ENCODE measurements at places on chromosomes 4 and X. TPM values are rescaled to one million over a fixed set of nuclear protein-coding genes. Genes with fewer than 3 reads are reported as not detected.

AFF2 gene
- polyA plus RNA-seq: 2.1 TPM

TSC22D3 gene
- polyA plus RNA-seq: 647 TPM

LONRF3 gene
- polyA plus RNA-seq: 2.6 TPM

SHROOM3 gene
- 35.0 TPM for polyA plus RNA-seq

DNA sequence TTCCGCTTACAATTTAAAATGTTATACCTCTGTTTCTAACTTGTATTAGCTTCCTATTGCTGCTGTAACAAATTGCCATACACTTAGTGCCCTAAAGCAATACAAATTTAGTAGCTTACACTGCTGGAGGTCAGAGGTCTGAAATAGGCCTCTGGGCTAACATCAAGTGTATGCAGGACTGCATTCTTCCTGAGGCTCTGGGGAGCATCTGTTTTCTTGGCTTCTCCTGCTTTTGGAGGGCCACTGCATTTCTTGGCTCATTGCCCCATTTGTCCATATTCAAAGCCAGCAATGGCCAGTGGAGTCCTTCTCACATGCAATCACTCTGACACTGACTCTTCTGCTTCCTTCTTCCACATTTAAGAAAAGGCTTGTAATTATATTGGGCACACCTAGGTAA, 639.8 kb upstream of the INTU start:
- DNase-seq: no peak

GRCh38 chr4:169665046-169665737, 44.8 kb downstream of the CLCN3 start:
- DNase-seq: no peak

- no peak for DNase-seq
Measured at GRCh38 chr4:145734031-145734430, 54.1 kb downstream of the C4orf51 start.

- no peak for DNase-seq
Measured at GRCh38 chrX:40976981-40977380, 108.3 kb upstream of the USP9X start.

- no peak for DNase-seq
Measured at GRCh38 chrX:41541386-41541785, 94.2 kb downstream of the NYX start.

Measured in hepatocyte (in vitro differentiated cells).